ENCODE measurements at places on chromosomes 7 and 10. TPM values are rescaled to one million over a fixed set of nuclear protein-coding genes. Genes with fewer than 3 reads are reported as not detected.
A peak's percentile ranks its signal among the peaks of the same experiment; 100 is the strongest.

The ABCC2 gene
- 0.70 TPM for total RNA-seq

The ASB10 gene
- not detected for total RNA-seq

The MLXIPL gene
- total RNA-seq, result 2.2 TPM

The PITX3 gene
- not detected for total RNA-seq

The WNT8B gene
- not detected for total RNA-seq

- no peak for DNase-seq
Observed at GRCh38 chr10:128877936-128878335, 589.1 kb upstream of the MGMT start.

GRCh38 chr7:107843184-107843583 lies 40.2 kb upstream of the SLC26A3 start:
- H3K27ac ChIP-seq, result no peak overlapping the region
- DNase-seq, result no peak
- H3K4me3 ChIP-seq, result no peak overlapping the region
- H3K27me3 ChIP-seq, result no peaks in the 10 kb centered on the region
- no peaks in the 10 kb centered on the region for H3K4me1 ChIP-seq

- no peaks in the 10 kb centered on the region for H3K36me3 ChIP-seq
- H3K4me1 ChIP-seq, result peaks cover 28% of the 10 kb centered on the region
- no peak overlapping the region for H3K27ac ChIP-seq
- no peaks in the 10 kb centered on the region for H3K27me3 ChIP-seq
- DNase-seq, result no peak
Observed at GRCh38 chr7:39735903-39736302, 112.5 kb downstream of the RALA start.

DNA sequence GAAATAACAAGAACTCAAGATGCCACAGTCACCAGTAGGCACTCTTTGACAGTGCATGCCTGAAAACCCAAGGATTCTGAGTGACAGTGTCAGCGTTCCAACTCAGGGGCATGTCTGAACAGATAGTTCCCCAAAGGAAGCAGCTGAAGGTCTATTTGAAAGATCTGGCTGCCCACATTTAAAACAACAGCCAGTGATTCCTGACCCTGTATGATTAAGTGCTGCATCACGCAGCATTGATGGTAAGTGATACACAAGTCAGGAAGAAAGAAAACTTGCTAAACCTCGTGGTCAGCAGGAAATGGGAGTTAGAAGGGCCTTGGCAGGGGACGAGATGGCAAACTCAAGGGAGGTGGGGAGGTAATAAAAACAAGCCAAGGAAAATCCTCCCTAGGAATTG lies 1013.1 kb downstream of the TYW1 start:
- no peak overlapping the region for H3K27ac ChIP-seq
- no peaks in the 10 kb centered on the region for H3K4me1 ChIP-seq
- no peak for DNase-seq
- H3K4me3 ChIP-seq, result no peak overlapping the region

DNA sequence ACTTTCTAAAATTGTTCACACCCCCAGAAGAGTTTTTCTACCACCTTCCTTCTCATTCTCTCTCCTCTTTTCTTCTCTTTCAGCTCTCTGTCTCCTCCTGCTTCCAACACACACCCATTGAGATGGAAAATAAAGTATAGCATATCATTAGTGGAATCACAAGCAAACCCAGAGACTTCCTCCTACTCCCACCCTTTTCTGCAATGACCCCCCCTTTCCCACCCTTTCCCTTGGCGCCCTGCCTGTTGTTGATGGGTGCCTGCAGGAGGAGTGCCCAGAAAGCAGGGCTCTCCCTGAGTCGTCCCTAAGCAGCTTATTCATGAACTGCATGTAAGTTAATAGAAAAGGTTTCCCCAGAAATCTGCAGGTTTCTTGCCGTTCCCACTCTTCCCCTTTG lies 300.0 kb downstream of the PLXNA4 start:
- H3K27ac ChIP-seq, result no peak overlapping the region
- no peaks in the 10 kb centered on the region for H3K36me3 ChIP-seq
- no peaks in the 10 kb centered on the region for H3K27me3 ChIP-seq

- no peak overlapping the region for H3K4me3 ChIP-seq
- no peak for DNase-seq
- H3K27me3 ChIP-seq, result no peaks in the 10 kb centered on the region
- H3K4me1 ChIP-seq, result no peaks in the 10 kb centered on the region
Observed at GRCh38 chr7:90603346-90603745, 7.2 kb downstream of the CDK14 start.

- no peak overlapping the region for H3K4me3 ChIP-seq
- H3K27me3 ChIP-seq, result no peaks in the 10 kb centered on the region
- no peak for DNase-seq
- peak overlapping the region; percentile 83 for H3K27ac ChIP-seq
- peaks cover 22% of the 10 kb centered on the region for H3K4me1 ChIP-seq
- no peaks in the 10 kb centered on the region for H3K36me3 ChIP-seq
Observed at GRCh38 chr10:78937800-78938694, 130.7 kb upstream of the ZMIZ1 start.

DNA sequence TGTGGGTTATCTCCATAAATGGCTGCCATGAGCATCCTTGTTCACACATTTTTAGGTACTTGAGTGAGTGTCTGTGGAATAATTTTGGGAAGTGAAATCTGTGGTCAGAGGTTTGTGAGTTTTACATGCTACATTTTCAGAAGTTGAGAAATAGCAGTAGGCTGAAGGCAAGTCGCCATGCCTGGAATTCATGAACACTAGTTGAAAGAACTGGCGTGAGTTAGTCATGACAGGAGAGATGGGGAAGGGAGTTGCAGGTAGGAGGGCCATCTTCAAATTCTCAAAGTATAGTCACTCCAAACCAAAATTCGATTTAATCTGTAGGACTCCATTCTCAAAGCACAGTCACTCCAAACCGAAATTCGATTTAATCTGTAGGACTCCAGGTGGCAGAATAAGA lies 89.6 kb downstream of the EGFR start:
- DNase-seq, result no peak
- H3K4me3 ChIP-seq, result no peak overlapping the region
- peak overlapping the region; percentile 65 for H3K27ac ChIP-seq
- no peaks in the 10 kb centered on the region for H3K27me3 ChIP-seq
- no peaks in the 10 kb centered on the region for H3K36me3 ChIP-seq

- H3K27ac ChIP-seq, result peak overlapping the region; percentile 2
- no peak overlapping the region for H3K4me3 ChIP-seq
- no peaks in the 10 kb centered on the region for H3K4me1 ChIP-seq
- DNase-seq, result no peak
- no peaks in the 10 kb centered on the region for H3K27me3 ChIP-seq
Observed at GRCh38 chr7:70480927-70481569, 650.9 kb upstream of the GALNT17 start.

Data from esophagus squamous epithelium (tissue), 5 donors.